ENCODE measurements at places on chromosomes 13 and 19.
A peak's percentile ranks its signal among the peaks of the same experiment; 100 is the strongest.

GRCh38 chr19:7010722-7011593 lies 10.3 kb downstream of the MBD3L2B start:
- DNase-seq, result no peak

- no peak for DNase-seq
Observed at GRCh38 chr13:83879431-83880171, 2.7 kb downstream of the SLITRK1 start.

DNA sequence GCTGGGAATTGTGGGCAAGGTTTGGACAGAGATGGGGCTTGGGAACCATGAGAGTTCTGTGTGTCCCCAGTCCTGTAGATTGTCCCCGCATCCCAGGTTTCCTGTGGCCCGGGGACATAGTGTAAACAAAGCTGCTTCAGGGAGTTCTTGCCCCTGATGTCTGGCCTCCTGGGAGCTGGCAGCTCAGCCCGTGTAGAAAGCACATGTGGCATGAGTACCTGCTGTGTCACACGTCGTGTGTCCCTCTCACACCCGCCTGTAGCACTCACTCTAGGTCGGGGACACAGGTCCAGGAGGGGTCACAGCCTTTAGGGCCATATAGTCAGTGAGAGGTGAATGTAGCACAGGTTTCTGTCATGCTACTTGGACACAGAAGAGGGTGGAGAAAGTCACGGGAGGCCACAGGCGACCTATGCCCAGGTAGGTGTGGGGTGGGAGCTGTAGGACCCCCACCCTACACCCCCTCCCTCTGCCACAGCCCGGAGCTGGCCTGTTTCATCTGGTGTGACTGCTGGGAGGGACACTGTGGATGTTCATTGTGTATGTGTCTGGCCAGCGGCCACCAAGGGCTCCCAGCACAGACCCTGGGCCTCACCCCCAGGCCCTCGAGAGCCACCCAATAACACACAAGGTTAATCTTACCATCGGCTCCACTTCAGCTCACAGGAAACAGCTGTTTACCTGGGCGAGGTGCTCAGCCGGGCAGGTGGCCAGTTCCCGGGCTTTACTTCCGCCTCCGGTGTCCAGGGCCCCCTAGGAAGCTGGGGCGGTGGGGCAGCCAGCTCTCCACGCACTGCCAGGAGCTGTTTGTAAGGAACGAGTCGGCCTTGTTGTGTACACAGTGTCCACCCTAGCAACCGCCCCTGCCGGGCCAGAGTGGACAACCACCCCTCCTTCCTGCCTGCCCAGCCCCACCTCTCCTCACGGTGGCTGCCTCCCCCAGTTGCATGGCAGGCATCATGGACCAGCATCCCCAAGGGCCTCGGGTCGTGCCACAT lies 49.7 kb downstream of the COMP start:
- no peak for DNase-seq

DNA sequence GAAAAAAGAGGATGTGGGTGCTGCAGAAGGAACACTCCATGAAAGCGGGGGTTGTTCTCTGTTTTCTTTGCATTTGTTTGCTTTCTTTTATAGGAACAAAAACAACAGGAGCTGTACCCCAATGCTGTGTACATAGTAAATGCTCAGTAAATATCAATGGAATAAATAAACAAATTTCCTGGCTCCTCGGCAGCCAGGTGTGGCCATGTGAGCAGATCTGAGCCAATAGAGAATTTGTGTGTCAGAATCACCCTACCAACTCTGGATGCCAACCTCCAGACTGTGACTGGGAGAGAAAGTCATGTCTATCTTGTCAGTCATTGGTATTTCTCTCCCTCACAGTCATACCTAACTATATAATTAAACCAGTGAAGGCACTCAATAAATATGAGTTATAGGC lies 10.6 kb upstream of the CLPP start:
- DNase-seq, result no peak

GRCh38 chr19:8700956-8701355 lies 2.4 kb upstream of the ACTL9 start:
- DNase-seq, result no peak

GRCh38 chr19:7729211-7729610 lies 2.7 kb downstream of the CLEC4G start:
- no peak for DNase-seq

- peak; percentile 23 for DNase-seq
Observed at GRCh38 chr19:32416749-32417456, 11.3 kb downstream of the DPY19L3 start.

- no peak for DNase-seq
Observed at GRCh38 chr19:34662919-34663318, 14.0 kb downstream of the SCGB2B2 start.

DNA sequence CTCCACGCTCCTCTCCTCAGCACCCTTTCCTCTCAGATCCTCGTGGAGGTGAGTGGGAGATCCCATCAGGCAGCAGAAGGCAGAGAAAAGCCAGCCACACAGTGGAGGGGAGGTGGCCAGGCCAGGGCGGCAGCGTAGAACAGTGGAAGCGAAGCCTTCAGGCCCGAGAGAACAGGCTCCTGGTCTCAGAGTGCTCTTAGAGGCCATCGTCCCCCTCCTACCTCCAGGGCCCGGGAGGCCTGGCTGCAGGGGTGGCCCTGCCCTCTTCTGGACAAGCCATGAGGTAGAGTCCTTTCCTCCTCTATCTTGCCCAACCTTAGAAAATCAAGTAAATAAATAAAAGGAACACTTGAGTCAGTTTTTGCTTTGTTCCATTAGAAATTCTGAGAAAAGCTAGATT lies 202.0 kb downstream of the KATNAL1 start:
- DNase-seq, result no peak

DNA sequence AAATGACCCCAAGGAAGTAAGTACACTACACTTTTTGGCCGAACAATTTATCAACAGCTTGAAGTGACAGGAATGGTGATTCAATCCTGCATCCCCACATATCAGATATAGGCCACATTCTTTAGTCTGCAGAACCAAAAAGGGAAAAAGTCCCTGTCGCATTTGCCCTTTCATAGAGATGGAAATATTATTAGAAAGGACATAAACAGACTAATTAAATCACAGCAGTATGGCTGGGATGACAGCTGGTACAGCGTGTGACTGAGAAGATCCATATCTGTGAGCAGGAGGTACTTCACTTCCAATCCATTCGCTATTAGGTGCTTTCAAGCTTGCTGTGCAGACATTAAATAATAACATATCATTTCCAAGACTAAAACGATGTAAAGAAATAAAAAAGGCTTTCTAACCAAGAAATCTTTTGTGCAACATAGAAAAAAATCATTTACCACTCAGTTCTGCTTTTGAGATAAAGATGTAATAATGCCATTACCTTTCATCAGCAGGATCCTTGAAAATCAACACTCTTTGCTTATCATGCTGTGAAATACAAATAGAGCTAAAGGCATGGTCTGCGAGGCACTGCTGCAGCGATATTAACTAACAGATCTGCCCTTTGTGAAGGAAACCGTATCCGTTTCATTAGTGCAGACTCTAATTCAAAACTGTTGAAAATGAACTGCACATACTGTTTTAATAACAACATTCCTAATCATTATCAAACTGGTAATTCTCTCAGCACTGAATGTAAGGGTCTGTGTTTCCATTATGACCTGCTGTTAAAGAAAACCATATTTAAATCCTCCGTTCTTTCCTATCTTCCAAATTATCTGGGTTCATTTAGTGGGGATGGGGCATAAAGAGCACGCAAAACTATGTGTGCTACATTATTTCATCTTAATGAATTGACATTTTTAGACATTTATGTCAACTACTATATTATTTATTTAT lies 245.6 kb downstream of the DACH1 start:
- DNase-seq, result no peak

All from amygdala (tissue), 56 donors.